GM23248 (cell line): ENCODE measurements at places on chromosomes 2 and 18. TPM values are rescaled to one million over a fixed set of nuclear protein-coding genes. Genes with fewer than 3 reads are reported as not detected.

Gene LYPD6B
- 3.9 and 6.8 TPM in 2 replicates for total RNA-seq

Gene MOCOS
- 23.6 and 26.2 TPM in 2 replicates for total RNA-seq

Gene MYO7B
- under 0.01 TPM in 1 of 2 replicates, not detected in the other for total RNA-seq

Gene STARD6
- not detected in 2 replicates for total RNA-seq

Gene KRTCAP3
- total RNA-seq, result not detected in 2 replicates

Gene MAIP1
- 7.2 and 15.5 TPM in 2 replicates for total RNA-seq

Gene KIAA2012
- not detected in 2 replicates for total RNA-seq

Gene KLHL14
- not detected in 2 replicates for total RNA-seq

Gene SLC39A6
- 104 and 115 TPM in 2 replicates for total RNA-seq
